ENCODE measurements at places on chromosomes 4 and X.
A peak's percentile ranks its signal among the peaks of the same experiment; 100 is the strongest.

GRCh38 chr4:2800691-2801596 lies 8.1 kb downstream of the SH3BP2 start:
- peak; percentile 61 for DNase-seq

GRCh38 chr4:113450295-113451080 lies 311.1 kb downstream of the CAMK2D start:
- DNase-seq = no peak

GRCh38 chr4:14636563-14636962 lies 365.7 kb upstream of the CPEB2 start:
- DNase-seq = no peak

DNA sequence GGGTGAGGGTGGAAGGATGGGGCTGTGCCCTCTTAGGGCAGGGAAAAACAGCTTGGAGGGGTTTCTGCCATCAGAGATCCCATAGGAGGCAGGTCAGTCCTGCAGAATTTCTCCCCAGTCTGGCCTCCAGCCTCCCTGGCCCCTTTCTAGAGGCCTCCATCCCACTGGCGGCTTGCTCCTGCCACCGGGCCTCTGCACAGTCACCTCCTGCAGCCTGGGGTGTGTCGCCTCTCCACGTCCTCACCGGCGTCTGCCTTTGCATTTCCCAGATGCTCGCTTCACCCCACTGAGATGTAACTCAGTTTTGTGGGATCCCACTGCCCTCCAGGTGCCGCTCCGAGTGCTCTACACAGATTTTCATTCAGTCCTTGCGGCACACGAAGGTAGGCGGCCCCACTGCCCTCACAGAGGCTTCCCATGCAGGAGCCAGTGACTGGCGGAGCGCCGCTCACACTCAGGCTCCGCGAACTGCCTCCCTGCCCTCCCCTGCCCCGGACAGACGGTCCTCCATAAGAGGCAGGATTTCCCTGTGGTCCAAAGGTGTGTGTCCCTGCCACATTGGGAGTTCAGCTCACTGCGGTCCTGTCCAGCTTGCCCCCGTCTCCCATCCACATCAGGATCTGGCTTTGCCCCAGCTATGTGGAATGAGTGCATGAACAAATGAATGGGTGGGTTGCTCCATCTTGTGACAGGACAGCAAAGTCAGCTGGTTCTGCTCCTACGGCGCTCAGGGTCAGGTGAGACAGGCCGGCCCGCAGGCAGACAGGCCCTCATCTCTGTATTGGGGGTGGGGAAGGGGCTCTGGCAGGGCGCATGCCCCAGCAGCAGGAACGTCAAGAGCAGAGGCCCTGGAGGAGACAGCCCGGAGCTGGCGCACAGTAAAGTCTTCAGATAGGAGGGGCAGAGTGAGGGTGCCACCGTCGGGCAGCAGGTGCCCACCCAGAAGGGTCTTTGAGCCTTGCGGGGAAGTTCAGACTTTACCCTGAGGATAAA lies 2.7 kb upstream of the TMEM271 start:
- DNase-seq = no peak

GRCh38 chr4:3386526-3386925 lies 55.2 kb upstream of the HGFAC start:
- no peak for DNase-seq

DNA sequence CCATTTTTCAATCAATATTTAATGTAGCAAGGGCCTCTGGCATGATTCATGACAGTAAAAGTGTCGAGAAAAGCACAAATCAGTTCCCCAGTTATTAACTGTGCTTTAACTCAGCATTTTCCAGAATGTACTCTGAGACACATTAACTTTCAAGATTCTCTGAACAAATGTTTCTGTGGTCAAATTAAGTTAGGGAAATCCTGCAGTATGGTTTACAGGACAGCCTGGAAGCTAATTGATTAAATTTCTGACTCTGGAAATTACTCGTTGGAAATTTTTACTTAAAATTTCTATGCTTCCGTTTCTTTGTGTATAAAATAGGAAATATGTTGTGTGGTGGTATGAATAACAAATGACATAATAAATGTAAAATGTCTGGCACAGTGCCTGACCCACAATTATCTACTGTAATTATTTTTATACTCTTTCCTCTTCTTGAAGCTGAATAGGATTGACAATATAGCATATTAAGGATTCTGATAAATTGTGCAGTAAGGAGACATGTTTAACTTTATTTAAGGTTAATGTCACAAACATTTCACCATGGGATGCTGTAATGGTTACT lies 33.7 kb downstream of the STK32B start:
- DNase-seq = no peak

- no peak for DNase-seq
These were observed 57.2 kb downstream of the USP38 start for GRCh38 chr4:143241892-143242291.

- no peak for DNase-seq
These were observed 12.4 kb downstream of the UBE2K start for GRCh38 chr4:39710098-39710896.

- no peak for DNase-seq
These were observed 276.4 kb downstream of the PDGFC start for GRCh38 chr4:156695163-156695562.

DNA sequence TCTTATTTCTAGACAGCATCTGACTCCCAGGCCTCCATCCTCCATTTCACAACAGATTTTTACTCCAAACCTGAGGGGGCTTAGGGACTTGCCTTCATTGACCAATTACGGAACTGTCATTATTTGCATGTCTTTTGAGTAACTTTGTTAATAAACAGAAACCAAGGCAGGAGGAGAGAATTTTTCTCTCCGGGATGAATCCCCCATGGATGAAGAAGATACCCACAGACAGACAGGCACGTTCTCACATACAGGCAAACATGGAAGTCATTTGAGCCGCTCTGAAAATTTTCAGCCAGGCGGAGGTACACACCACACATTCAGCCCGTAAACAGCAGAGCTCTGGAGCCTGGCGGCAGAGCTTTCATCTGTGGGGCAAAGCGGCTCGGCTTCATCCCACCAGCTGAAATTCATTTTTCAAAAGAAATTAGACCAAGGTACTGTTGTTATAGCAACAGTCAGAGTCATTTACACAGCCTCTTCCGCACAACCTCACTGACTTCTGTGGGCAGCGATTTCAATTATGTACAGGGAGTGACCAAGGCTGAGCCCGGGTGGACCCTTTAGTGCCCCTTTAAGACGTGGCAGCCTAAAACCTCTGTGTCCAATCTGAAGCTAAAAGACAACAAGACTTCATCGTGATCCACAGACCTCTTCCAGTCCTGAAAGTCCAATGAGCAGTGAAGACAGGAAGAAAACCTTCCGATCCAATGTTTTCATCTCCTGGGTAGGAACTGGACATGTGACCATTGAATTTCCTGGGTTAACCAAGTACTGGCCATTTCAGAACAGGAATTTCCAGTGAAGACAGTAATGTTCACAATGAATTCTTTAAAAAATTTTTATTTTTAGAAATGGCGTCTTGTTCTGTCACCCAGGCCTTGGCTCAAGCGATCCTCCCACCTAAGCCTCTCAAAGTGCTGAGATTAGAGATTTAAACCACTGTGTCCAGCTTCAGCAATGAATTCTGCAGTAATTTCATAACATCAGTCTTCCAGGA lies 237.0 kb downstream of the MGST2 start:
- no peak for DNase-seq

DNA sequence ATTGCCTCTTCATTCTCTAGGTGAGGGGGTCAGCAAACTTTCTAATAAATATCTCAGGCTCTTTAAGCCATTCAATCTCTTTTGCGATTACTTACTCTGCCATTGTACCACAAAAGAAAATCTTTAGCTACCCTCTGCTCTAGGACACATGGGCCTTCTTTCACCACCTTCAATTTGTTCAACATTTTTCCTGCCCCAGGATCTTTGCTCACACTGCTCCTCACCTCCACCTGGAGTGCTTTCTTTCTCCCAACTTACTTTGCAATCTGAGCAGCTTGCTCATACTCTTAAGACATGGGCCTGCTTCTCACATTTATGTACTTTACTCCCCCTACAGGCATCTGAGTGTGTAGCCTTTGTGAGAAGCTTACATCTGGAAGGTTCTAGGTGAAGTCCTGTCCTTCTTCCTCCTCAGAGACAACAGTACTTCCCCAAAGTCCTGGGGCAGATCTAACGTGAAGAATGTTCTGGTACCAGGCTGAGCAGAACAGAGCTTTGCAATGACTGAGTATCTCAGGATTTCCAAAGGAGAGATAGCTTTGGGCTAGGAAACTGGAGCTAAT lies 55.0 kb upstream of the PRDM5 start:
- DNase-seq = no peak

GRCh38 chr4:69713593-69713992 lies 46.8 kb downstream of the SULT1B1 start:
- no peak for DNase-seq

GRCh38 chr4:52822972-52823701 lies 39.0 kb upstream of the RASL11B start:
- no peak for DNase-seq

- DNase-seq = no peak
These were observed 3.0 kb downstream of the SLIT2 start for GRCh38 chr4:20254511-20255250.

GRCh38 chr4:124212815-124213630 lies 499.5 kb downstream of the ANKRD50 start:
- no peak for DNase-seq

DNA sequence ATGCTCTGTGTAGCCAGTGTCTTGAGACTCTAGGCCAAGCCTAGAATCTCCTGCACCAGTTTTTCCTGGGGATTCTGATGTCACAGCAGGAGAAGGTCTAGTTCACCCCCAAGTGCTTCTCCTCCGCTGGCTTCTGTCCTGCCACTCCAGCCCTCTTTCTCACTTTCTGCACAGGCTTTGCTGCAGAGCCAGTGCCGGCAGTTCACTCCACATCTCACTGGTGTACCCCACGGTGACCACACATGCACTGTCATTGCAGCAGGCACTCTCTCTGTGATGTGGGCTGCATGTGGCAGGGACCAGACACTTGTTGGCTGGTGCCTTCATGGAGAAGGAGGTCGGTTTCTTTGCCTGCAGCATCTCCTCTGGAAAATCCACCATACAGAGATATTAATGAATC lies 643.8 kb upstream of the GALNTL6 start:
- DNase-seq = no peak

DNA sequence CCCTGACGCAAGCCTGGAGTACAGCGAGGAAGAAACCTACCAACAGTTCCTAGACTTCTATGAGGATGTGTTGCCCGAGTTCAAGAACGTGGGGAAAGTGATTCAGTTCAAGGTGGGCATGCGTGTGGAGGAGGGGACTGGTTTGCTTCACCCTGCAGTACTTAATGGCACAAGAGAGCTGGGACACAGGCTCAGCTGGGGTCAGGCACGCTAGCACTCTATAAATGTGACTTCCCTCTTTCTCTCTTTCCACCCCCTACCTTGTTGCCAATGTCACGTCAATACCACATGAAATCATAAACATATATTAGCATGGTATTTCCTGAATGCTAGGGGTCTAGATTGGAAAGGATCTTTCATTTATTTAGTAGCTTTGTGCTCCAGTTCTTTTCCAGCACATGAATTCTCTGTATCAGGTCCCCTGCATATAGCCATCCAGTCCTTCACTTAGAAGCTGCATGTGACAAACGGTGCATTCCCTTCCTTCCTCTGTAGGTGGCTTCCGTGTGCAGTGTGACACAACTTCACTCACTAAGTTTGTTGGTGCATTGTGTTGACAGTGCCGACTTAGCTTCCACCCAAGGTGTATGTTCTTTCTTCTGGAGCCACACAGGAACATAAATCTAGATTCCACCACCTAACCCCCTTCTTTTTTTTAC lies 25.6 kb downstream of the ZRSR2 start:
- peak; percentile 26 for DNase-seq

GRCh38 chrX:9670136-9670814 lies 95.4 kb downstream of the GPR143 start:
- DNase-seq = no peak

GRCh38 chrX:33277046-33277445 lies 65.7 kb upstream of the DMD start:
- DNase-seq = no peak

DNA sequence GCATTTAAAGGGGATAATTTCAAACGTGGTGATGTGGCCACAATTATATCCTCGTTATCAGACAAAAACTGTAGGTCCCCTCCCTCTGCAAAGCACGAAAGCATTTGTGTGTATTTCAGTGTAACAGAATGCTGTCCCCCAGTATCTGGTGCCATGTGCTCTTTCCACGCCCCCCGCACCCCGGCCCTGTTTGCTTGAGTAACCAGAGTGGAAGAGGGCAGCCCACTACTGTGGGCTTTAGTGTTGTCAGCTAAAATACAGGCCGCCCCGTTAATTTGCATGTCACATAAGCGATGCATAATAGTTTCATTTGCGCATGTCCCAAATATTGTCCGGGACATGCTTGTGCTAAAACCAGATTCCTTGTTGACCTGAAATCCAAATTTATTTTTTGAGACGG lies 110.1 kb downstream of the PHKA2 start:
- no peak for DNase-seq

GRCh38 chr4:37976991-37977470 lies 16.8 kb downstream of the PTTG2 start:
- peak; percentile 85 for DNase-seq

DNA sequence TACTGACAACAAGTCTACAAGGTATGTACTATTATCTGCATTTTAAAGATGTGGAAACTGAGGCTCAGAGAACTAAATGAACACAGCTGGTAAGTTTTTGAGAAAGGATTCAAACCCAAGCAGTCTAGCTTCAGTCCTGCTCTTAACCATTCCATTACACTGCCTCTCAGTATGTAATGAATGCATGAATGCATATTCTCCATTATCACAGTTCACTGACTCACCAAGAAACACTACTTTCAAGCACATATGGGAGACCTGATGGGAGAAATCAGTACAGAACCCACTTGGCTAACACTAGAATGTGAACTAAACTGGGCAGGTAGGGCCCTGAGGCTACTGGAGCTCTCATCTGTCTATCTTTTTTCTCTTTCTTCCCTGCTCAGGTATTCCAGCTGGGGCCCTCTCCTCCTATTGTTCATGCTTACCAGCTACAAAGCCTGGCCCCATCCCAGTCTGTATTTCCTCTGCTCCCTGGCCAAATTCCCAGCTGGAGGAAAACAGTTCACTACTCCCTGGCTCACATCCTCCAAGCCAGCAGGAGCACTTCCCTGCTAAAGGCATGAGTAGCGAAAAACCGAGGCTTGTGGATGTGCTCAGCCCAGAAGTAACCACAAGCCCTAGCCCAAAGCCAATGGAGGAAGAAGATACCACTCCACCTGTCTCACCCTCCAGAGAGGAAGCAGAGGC lies 178.2 kb upstream of the ARHGEF9 start:
- DNase-seq = no peak

GRCh38 chrX:119984652-119985051 lies 41.1 kb upstream of the NKAP start:
- no peak for DNase-seq

DNA sequence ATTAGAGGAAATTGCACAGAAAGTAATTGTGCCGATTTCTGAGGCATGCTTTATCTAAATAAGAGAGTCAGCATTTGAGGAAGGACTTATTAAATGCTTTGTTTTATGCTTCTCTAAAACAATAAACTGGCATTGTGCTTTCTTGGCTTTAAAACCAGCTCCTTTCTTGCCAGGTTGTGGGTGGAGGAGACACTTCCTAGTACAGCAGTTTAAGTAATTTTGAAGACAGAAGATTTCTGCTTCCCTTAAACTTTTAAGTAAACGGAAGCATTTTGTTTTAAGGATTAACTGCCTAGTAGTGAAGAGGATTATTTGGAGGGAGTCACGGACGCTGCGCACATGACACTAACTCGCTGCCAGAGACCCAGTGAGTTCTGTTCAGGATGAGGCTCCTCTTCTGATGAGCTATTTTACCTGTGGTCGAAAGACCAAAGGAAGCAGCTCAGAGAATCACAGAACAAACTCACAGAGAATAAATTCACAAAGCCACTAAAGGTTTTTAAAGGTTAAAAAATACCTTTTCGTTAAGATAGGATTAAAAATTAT lies 169.5 kb downstream of the TLL1 start:
- DNase-seq = no peak

Measured in activated naive CD8-positive, alpha-beta T cell treated with anti-CD3 and anti-CD28 coated beads for 36 hours (primary cell).